Posterior cingulate gyrus (tissue), 11 donors: ENCODE measurements at places on chromosomes 4 and X.

DNA sequence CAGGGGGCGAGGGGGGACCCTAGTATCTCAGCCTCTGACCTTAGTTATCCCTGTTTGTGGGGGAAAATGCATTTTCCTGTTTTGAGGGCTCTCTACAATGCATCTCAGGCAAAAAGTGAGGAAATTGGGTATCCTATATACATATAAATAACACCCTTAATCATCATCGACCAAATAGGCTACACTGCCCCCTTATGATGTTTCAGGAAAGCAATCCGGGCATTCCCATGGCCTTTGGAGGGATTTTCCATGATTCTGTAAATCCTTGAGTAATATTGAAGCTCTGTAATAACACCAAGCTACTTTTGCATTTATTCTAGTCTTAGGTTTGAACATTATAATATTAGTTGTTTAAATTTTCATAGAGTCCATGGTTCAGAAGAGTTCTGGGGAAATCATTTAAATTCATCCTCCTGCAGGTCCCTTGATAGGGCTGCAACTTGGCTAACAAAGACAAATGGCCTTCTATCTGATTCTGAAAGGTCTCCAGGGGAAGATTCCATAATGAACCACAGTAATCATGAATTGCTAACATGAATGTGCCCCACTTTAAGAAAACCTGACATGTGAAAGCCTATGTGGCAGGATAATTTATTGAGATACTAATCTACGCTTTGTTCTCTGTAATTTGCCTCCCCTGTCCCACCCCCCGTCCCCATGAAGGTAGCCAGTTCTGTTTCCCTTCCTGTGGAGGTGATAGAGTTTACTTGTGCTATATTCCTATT lies 91.5 kb upstream of the SCOC start:
- DNase-seq: no peak

DNA sequence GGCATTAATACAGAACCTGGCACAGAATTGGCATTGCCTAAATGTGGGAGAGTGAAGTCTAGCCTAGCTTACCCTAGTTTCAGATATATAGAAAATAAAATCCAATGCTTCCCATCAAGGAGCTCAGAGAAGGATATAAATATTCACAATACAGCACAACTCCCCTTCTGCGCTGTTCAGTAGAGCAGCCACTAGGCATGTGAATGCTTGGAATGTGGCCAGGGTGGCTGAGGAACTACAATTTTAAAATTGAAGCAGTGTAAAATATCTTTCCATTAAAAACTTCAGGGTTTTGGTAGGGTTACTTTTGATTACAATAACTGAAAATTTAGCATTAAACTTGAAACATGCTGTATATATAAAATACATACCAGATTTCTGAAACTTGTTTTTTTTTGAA lies 19.5 kb downstream of the ZNF518B start:
- DNase-seq: no peak

GRCh38 chrX:45807572-45808425 lies 607.1 kb upstream of the DIPK2B start:
- no peak for DNase-seq

GRCh38 chrX:153782313-153782712 lies 1.5 kb downstream of the SRPK3 start:
- peak; percentile 29 for DNase-seq

DNA sequence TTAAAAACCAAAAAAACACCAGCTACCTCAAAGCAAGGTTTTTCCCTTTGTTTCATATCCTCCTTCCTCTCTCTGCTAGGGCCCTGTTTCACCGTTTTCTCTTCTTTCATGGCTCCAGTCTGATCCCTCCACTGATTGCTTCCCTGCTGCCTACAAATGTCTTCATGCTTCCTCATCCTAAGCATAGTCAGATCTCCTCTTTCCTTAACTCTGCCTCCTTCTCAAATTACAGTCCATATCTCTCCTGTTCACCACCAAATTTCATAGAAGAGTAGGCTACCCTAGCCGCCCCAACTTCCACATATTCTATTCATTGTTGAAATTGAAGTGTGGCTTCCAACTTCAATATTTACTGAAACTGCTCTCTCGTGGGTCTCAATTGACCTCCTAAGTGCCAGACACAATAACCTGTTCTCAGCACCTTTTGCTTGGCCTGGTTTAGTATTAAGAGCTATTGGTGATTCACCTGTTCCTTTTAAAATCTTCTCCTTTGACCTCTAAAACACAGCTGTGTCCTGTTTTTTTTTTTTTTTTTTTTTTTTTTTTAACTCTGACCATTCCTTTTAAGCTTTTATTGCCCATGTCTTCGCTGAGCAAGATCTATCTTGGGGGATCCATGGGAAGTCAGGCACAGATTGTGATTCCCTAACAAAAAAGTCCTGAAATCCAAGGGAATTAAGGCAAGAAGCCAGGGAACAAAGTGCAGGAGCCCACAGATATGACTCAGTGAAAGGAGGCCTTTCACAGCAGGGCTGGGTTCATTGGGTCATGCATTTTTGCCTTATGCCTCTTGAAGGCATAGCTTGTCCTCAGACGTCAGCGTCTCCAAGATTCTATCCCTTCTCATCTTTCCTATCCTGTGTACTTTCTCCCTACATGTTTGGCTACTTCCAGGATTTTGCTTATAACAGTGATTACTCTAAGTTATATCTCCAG lies 85.4 kb downstream of the RPS3A start:
- DNase-seq: no peak

GRCh38 chrX:40508560-40508959 lies 72.2 kb upstream of the ATP6AP2 start:
- DNase-seq: no peak

DNA sequence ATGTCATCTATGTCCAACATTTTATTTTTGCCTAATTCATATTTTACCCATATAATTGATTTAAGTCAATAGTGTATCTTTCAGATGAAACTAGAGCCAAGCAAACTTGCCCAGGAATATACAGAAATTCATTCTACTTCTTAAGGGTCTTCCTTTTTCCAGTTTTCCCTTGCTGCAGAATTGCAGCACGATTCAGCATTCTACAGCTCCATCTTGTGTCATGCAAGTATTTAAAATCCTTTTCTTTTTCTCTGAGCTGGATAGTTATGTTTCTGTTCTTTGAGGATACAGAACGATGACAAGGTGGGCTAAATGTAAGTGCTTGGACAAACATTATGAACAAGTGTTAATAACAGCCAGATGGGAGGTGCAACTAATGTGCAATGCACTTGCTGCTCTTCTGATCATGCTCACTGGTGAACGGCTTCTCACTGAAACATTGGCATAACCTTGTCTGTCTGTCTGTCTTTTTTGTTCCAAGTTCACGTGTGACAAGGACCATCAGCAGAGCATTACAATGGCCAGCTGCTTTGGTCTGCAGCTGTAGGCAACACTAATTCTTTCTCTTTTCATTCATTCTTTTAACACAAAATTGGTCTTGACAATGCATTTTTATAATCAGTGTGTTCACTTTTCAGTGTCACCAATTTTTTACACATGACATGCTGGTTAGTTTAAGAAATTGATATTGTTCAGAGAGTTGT lies 1821.7 kb downstream of the ARAP2 start:
- DNase-seq: no peak

DNA sequence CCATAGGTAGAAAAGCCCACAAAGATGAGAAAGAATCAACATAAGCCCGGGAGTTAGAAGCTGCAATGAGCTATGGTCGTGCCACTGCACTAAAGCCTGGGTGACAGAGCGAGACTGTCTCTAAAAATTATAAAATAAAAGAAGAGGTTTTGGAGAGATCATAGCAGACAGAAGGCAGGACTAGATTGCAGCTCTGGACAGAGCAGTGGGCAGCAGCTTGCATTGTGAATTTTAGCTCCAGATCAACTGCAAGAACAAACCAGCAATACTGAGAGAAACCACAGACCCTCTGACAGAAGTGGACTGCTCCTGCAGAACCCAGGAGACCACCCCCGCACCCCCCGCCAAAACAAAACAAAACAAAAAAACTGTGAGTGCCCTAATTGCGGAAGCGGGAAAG lies 30.6 kb downstream of the SOWAHB start:
- no peak for DNase-seq

GRCh38 chr4:75869100-75869499 lies 33.2 kb downstream of the PPEF2 start:
- no peak for DNase-seq

DNA sequence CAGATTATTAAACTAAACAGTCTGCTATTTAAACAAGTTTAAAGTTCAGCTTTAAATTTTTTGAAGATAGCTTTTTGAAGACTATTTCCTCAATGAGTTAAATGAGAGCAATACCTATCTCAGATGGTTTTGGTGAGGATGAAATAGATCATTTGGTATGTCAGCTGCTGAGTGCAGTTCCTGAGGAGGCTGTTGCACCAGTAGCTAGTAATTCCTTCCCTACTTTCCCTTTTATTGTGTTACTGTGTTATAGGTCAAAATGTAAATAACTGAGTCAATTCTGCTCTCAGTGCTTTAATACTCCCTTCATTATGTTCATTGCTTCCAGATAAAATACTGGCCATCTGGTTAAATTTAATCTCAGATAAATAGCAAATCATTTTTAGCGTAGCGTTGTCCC lies 48.6 kb downstream of the BMPR1B start:
- DNase-seq: no peak

GRCh38 chr4:41294445-41295062 lies 37.8 kb downstream of the UCHL1 start:
- DNase-seq: no peak

- DNase-seq: no peak
Measured at GRCh38 chr4:155809835-155810234, 51.0 kb downstream of the GUCY1B1 start.

DNA sequence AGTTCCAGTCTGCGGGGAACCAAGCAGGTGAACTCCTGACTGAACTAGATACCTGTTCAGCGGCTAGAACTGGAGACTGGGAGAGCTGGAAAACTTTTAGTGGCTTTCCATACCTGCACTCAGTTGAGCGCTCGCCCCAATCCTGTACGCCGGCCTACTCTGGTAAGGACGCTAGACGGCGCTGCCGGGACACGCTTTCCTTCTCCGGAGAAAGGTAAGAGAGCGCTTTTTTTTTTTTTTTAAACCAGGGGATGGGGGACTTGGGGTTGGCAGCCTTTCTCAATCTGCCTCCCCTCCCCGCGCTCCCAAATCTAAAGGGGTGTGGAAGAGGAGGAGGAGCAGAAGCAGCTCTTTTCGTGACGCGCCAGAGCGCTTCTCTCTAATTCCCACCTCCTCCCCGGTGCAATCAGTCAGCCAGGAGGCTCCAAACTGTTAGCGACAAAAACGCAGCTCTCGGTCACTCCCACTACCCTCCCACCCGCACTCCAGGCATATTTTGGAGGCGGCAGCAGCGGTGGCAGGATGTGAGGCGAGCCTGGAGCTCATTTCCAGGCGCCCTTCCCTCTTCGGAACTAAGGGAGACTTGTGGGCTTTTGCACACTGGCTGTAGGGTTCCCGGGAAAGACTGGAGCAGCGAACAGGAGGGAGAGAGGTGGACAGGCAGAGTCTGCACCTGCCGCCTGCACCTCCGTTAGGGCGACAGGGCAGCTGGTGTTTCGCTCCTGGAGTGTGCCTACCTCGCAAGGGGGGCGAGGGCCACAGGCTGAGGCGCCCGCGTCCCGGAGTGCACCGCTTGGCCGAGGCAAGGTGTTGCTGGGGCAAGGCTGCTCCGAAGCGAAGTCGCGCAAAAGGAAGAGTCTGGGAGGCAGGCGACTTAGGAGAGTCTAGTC lies at the start of gene IL1RAPL2:
TSS of gene IL1RAPL2 (plus strand) at position 409 of the 890 bp plus-strand sequence.
- peak; percentile 13 for DNase-seq

DNA sequence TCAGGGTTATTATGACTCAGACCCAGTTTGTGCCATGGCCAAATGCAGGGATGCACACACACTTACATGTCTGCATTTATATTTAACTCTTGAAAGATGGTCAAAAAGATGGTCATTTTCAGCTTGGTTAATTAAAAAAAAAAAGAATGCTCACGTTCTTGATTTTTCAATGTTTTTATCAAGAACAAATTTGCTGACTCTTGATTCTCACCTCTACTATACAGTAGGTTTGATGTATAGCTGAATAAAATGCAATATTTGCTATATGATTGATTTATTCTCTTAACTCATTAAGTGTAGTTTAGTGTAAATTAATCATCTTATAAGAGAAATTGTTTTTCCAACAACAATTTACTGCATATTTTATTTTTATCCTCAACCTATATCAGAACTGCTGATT lies 160.4 kb downstream of the SLIT2 start:
- no peak for DNase-seq

GRCh38 chr4:15481961-15482745 lies 12.5 kb downstream of the CC2D2A start:
- no peak for DNase-seq

- DNase-seq: peak; percentile 95
Measured at GRCh38 chr4:184263910-184264732, 46.4 kb upstream of the ENPP6 start.
